Activated CD4-positive, alpha-beta T cell treated with anti-CD3 and anti-CD28 coated beads, Interleukin-2, amount 50 U/mL, for 24 hours (primary cell): ENCODE measurements at places on chromosomes 12 and 14.

- no peak for DNase-seq
Measured at GRCh38 chr12:4089956-4090355, 183.6 kb upstream of the CCND2 start.

GRCh38 chr12:96585977-96586376 lies 96.6 kb downstream of the CFAP54 start:
- DNase-seq = no peak

DNA sequence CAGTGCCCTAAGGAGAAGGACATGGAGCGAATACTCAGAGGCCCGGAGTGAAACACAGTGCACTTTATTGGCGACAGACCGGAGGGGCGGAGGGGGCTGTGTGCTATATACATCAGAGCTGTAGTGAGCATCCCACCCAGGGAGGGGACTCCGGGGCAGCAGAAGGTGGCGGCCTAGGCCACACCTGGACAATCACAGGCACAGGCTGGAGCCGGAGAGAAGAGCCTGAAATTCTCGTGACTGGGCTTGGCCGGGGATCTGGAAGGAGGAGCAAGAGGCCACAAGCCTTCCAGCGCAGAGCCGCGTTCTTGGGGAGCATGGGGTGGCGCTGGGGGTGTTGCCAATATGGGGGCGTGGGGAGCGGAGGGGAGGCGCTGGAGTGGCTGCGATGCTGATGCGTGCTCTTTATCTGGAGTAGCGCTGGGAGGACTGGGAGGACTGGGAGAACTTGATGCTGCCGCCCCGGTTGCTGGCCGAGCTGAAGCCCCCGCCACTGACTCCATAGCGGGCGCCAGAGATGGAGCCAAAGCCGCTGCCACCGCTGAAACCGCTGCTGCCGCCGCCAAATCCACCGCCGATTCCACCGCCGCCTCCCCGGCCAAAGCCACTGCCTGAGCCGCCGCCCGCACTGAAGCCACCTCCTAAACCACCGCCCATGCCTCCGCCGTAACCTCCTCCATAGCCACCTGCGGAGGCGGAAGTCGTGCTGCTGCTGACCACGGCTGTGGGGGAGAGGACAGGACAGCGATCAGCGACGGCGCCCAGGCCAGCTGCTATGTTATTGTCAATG lies 6.1 kb downstream of the KRT3 start:
- no peak for DNase-seq

DNA sequence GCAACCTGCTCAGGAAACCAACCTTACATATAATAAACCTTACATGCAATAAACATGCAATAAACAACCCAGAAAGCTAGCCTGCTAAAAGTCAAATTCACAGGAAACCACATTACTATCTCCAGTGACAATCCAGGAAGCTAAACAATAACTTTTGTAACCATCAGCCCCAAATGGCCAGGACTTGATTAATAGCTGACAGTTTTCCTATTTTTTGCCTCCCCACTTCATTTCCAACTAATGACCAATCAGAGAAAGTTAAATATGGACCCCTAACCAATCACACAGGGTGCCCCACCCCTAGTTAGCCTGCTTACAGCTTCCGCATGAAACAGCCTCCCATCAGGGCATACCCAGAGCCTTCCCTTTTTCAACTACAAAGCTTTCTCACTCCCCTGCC lies 152.2 kb upstream of the LMNTD1 start:
- DNase-seq = no peak

- no peak for DNase-seq
Measured at GRCh38 chr12:120115692-120116440, 687 bp downstream of the RAB35 start.

GRCh38 chr12:105280966-105281693 lies 45.2 kb upstream of the APPL2 start:
- no peak for DNase-seq

- no peak for DNase-seq
Measured at GRCh38 chr12:53299101-53299453, 418 bp upstream of the MYG1 start.

- no peak for DNase-seq
Measured at GRCh38 chr12:110555577-110556406, 27.3 kb downstream of the PPTC7 start.

- DNase-seq = no peak
Measured at GRCh38 chr14:56524971-56525677, 54.5 kb upstream of the TMEM260 start.

DNA sequence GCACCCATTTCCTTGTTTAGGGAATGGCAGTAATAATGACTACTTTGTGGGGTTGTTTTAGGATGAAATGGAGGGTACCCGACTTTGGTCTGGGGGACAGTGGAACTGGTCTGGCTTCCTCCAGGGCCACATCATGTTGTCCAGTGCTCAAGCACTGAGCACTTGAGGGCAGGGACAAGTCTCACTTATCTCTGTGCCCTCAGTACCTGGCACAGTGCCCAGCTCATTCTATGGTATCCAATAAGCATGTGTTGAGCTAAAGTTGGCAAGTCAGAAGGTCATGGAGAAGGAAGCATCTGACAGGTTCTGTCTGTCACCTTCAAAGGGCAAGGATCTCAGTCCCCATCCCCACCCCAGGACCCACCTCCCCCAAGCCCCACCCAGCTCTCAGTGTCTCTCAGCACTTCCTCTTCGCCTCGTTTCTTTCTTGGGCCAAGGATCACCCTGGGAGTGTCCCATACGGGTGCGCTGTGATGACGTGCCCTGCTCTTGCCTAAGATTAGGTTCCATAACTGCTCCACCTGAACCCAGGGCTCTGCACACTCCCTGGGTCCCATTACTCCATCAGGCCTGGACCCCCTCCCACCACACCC lies 24.3 kb upstream of the TMEM106C start:
- no peak for DNase-seq
